ENCODE measurements at places on chromosomes 7 and 10. TPM values are rescaled to one million over a fixed set of nuclear protein-coding genes. Genes with fewer than 3 reads are reported as not detected.

PDE6C gene
- total RNA-seq: not detected

NSMCE4A gene
- 106 TPM for total RNA-seq

GDF2 gene
- not detected for total RNA-seq

- DNase-seq: no peak
- no peaks in the 10 kb centered on the region for H3K4me1 ChIP-seq
- H3K4me3 ChIP-seq: no peak overlapping the region
- no peak overlapping the region for H3K27ac ChIP-seq
These were observed 748.7 kb upstream of the GALNT17 start for GRCh38 chr7:70383066-70383782.

DNA sequence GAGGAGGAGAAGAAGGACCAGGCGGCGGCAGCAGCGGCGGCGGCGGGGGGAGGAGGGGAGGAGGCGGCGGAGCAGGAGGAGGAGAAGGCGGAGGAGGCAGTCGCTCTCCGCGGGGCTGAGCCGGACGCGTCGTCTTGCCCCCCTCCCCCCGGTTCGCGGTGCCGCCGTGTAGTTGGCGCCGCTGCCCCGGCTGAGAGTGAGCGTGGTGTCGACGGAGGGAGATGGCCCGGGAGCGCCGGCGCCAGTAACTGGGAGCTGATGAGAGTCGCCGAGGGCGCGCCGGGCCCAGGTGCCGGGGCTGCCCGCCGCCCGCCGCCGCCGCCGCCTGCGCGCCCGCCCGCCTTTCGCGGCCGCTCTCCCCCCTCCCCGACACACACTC is 257 bp downstream of the WAC start:
- peaks cover 16% of the 10 kb centered on the region for H3K4me1 ChIP-seq
- H3K27me3 ChIP-seq: no peaks in the 10 kb centered on the region
- peak overlapping the region; percentile 100 for H3K27ac ChIP-seq
